ENCODE measurements at places on chromosomes 7 and 10.

GRCh38 chr10:6108631-6109443, 20.0 kb downstream of the RBM17 start:
- no peak for DNase-seq

DNA sequence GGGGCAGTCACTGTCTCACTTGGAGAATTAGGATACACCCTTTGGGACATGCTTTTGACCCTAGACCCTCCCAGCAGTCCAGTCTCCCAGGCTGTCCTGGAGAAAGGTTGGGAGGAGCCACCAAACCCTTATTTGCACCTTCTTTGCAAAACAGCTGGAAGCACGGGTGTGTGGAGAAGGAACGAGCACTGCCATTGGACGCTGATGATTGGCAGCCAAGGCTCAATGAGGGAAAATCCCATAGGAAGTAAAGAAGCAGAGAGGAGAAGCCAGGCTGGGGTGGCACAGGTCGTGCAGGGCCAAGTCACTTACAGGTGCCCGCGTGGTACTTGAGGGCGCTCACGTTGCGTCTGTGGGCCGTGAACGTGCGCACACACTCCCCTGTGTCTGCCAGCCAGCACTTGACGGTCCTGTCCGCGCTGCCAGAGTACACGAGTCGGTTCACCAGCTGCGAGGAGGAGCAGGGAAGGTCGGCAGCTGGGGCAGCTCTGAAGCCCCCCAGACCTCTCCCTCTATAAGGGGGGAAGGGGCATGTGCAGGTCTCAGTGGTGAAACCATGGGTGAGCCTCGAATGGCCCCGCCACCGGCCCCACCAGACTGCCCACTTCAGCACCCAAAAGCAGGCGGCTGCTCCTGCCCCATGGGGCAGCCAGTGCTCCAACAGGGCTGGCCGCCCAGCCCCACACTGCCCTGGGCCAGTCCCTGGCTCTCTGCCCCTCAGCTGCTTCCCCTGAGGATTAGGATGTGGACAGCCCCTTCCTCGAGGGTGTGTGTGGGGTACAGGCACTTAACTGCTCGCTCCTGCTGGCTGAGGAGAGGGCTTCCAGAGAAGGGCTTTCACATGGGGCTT, 24.8 kb downstream of the WDR86 start:
- DNase-seq, result no peak

DNA sequence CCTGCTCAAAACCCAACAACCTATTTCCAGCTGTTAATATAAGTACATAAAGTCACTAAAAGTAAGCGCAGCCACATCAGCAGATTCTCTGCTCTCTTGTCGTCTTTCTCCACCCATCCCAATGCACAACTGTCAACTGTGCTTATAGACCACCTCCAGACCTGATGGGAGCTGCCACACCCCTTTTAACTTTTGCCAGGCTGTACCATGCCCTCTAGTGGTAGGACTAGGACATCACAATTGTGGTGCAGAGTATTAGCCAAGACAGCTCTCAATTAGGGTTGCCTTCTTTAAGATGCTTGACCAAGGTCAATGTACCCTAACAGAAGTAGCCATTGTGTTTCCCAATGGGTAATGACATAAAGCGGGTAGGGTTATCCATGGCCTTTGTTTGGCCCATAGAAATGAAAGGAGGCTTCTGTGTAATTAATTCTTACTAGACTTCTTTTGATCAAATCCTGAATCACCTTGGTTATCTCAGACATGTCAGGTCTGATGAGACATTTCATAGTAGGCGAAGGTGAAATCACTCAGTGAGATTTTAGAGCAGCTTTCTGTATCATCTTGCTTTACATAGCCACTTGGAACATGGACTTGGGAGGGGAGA, 68.1 kb downstream of the SCRN1 start:
- peak; percentile 21 for DNase-seq

DNA sequence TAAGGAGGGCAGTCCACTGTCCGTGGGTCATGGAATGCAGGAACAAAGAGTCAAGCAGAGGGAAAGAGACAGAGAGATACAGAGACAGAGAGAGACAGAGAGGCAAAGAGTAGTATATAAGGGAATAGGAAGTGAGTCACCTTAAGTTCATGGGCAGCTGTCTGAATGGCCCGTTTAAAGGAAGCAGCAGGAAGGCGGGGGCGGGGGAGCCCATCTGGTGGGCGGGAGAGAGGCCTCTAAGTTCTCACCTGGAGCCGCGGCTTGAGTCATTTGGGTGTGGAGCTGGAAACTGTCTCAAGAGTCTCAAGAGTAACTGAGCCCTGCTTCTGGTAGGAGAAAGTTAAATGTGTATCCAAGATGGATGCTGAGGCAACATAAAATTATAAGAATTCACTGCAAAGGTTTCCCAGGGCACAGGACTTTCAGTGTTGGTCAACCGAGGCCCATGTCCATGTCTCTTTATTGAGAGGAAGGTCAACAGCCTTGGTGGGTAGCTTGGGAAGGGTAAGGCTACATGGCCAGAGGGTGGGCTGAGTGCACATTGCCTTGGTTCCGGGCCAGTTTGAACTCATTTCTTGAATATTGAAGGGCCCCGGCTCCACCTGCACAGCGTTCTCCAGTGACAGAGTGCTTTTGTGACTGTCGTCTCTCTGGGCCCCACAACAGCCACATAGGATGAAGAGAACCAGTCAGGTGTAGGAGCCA, 85.5 kb upstream of the CACUL1 start:
- no peak for DNase-seq

DNA sequence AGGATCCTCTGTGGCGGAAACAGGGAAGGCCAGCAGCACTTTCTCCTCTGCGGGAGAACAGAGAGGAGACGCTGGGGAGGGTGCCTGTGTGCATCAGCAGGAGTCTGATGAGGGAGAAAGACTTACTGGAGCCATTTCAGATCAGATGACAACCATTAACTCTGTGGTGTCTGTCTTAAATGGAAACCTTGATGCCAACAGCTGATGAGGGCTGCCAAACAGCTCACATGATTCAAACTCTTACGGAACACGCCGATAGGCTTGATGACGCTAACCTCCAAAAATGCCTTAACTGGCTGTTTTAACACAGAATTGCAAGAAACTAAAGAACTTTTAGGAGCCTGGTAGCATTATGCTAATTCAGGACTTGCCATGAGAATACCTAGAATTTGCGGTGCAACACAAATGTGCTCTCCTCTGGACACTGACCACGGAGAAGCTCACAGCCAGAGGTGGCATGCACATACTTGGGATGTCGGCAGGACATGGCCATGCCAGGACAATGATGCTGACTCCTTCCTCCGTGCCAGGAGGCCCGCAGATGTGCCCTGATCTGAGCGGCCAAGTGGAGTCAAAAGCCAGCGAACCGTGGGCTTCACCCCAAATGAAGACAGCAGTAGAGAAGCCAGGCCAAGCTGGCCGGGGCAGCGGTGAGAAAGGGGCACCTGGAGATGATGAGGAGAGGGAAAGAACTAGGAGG, 154.9 kb downstream of the ZMYND11 start:
- DNase-seq, result no peak

DNA sequence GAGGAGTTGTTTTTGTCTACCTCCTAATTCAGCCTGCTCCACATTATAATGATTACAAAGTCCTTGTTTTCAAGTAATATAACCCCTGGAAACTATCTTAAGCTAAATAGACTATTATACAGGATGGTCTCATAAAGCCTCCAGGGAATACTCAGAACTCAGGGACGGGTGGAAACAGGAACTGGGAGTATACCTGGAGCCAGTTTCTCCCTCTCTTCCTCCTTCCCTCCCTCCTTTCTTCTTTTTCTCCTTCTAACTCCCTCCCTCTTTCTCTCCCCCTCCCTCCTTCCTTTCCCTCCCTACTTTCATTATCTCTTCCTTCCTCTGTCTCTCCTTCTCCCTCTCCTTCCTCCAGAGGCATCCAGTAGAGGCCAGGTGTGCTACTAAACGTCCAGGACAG, 76.2 kb upstream of the PRR15 start:
- DNase-seq, result no peak

DNA sequence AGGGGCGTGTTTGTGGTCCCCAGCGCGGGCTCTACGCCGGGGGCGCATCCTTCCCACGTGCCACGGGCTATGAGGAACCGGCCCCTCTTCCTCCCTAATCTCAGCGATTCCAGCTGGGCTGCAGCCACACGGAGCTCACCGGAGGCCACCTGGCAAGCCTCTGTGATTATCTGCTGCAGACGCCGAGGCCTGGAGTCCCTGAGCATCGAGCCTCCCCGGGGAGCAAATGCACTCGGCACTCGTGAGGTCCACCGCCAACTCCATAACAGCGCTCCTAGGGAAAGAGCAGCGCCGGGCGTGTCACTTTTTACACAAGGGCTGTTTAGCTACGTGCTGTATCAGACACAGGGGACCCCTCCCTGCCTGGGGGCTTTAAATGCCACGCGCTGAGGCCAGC, 101.2 kb downstream of the DYNC2I1 start:
- no peak for DNase-seq

- DNase-seq, result no peak
These were observed 217.2 kb upstream of the MKLN1 start for GRCh38 chr7:131110297-131111080.

- no peak for DNase-seq
These were observed 188.5 kb upstream of the PLXNA4 start for GRCh38 chr7:132764762-132765161.

DNA sequence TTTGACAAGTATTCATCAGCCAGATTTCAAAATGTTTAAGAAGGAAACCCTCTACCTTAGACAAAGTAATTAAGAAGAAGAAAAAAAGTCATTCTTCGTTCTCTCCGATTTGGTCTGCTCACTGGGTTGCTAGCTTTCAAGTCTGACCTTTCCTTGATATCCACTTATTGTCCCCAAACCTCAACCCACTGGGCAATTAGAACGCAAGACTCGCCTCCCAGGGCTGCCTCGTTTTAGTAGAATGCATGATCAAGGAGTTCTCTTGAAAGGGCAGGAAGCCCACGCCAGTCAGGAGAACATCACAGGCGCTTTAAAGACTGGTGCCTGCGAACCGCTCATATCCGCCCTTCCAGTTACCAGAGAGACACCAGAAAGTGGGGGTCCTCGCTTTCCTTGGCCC, 637.7 kb downstream of the PARD3 start:
- DNase-seq, result no peak

DNA sequence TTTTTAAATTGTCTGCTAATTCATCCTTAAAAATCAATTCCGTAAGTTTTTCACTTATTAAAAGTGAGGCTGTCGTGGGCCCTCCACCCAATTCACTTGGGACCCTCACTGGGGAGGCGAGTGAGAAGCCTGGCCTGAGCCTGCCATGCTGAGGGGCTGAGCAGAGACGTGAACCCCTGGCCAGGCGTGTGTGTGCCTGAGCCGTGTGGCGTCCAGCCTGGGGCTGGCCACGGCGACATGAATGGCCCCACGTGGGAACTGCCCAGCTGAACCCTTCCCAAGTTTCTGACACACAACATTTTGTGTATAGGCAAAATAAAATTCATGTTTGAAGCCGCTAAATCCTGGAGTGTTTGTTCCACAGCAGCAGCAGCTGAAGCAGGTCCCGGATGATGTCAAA, 13.0 kb upstream of the VIPR2 start:
- no peak for DNase-seq

DNA sequence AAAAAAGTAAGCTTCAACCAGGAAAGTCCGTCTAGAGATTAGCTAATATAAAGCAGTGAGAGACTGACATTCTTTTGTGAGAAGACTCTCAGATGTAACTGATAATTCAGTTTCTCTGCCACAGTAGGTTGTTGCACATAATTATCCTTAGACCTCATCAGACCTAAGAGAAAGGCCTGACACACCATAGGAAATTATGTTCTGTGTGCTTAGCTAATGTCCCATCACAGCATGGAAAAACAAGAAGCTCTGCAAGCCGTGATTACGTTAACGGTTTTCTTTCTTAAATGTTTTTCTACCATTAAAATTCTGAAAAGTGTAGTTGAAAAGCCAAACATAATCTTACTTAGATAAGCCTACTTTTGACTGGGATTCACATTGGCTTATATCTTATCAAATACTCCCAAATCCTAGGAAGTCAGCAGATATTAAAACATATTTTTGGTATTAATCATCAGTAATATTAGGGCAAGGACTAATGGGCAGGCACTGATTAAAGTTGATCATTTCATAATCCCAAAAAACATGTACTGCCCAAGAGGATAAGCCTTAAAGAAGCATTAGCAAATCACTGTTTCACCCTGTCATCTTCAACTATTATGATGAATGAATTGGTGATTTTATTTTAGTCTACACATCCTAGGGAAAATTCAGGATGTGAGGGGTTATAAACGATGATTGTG, 5.2 kb downstream of the CSTF2T start:
- no peak for DNase-seq

- DNase-seq, result no peak
These were observed 1004.0 kb downstream of the ANKRD7 start for GRCh38 chr7:119228482-119228881.

DNA sequence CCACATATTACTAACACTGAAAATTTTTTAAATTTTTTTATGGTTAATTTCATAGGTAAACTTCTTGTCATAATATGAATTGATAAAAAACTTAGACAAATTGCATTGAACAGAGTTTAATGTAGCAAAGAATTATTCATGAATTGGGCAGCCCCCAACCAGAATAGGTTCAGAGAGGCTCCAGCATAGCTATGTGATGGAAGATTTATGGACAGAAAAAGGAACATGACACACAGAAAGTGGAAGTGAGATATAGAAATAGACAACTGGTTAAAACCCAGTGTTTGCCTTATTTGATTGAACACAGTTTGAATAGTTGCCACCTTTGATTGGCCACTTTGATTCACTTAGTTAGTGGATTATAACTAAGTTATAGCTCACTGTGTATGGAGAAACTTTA, 87.2 kb downstream of the AHR start:
- no peak for DNase-seq

DNA sequence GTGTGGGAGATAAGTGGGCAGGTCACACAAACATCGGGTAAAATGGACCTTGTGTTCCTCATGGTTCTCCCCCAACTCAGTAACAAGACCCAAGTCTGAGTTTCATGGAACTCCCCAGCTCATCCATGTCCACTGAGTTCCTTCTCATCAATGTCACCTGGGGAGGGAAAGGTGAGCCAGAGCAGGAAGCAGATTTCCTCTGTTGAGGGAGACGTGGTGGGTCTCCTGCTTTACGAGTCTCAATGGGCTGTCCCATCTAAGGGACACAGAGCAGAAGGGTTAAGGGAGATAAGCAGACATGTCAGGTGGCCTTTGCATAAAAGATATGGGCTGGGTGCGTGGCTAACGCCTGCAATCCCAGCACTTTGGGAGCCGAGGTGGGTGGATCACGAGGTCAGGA, 56.5 kb upstream of the SORCS3 start:
- no peak for DNase-seq

Data from central memory CD8-positive, alpha-beta T cell (primary cell).